ENCODE measurements at places on chromosomes 12 and 14. TPM values are rescaled to one million over a fixed set of nuclear protein-coding genes. Genes with fewer than 3 reads are reported as not detected.

GRCh38 chr12:52494100-52494499 is 1.0 kb upstream of the KRT6A start:
- DNase-seq: no peak
- no peaks in the 10 kb centered on the region for H3K36me3 ChIP-seq
- no peak overlapping the region for H3K27ac ChIP-seq
- no peaks in the 10 kb centered on the region for H3K4me1 ChIP-seq
- no peak overlapping the region for H3K4me3 ChIP-seq
- H3K27me3 ChIP-seq: peaks cover 6% of the 10 kb centered on the region

GRCh38 chr12:67474934-67475620 is 173.5 kb upstream of the DYRK2 start:
- H3K27ac ChIP-seq: no peak overlapping the region
- no peak overlapping the region for H3K4me3 ChIP-seq
- no peaks in the 10 kb centered on the region for H3K4me1 ChIP-seq
- H3K27me3 ChIP-seq: no peaks in the 10 kb centered on the region
- H3K36me3 ChIP-seq: no peaks in the 10 kb centered on the region
- no peak for DNase-seq

GRCh38 chr12:91224401-91224800 is 41.8 kb upstream of the DCN start:
- H3K36me3 ChIP-seq: no peaks in the 10 kb centered on the region
- peaks cover 2% of the 10 kb centered on the region for H3K27me3 ChIP-seq
- no peak overlapping the region for H3K4me3 ChIP-seq

DNA sequence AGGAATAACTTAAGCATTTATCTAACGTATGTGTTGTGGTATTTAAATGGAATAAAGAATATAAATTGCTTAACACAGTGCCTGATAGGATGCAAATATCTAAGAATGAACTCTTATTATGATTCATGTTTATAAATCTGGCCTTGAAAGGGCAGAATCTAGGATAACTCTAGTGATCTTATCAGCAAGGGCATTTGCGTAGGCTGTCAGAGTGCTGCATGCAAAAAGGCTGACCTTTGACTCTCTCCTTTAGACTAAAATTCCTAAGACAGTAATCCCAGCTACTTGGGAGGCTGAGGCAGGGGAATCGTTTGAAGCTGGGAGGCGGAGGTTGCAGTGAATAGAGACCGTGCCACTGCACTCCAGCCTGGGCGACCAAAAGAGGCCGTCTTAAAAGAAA is 31.3 kb upstream of the ANP32D start:
- no peak for DNase-seq
- no peak overlapping the region for H3K27ac ChIP-seq
- no peaks in the 10 kb centered on the region for H3K36me3 ChIP-seq
- no peaks in the 10 kb centered on the region for H3K27me3 ChIP-seq
- no peaks in the 10 kb centered on the region for H3K4me1 ChIP-seq

DNA sequence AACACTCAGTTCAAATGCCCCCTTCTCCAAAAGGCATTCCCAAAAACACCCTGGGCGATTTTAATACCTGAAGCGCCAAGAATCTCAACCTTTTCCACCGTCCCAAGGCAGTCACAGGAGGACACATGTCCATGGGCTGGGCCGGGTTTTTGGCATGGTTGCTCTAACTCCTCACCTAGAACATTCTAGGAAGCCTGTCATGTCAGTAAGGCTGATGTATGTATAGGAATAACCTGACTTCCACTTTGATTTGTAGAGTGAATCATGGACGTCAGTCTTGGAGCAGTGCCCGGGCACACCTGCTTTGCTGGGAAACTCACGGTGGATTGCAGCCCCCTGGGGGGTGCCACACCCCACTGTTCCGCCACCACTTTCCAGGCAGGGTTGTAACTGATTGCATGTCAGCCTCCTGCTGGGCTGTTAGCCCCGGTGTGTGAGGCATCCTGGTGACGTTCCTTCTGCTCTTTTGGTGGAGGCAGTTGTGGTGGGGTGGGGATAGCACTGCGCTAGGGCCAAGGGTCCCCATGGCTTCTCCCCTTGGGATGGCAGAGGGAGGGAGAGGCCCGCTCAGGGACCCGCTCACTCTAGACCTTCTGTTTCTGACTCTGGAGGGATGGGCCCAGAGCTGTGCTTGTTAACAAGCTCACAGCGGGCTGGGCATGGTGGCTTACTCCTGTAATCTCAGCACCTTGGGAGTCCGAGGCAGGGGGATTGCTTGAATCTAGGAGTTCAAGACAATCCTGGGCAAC is 35.2 kb upstream of the FAM181A start:
- H3K36me3 ChIP-seq: no peaks in the 10 kb centered on the region
- no peaks in the 10 kb centered on the region for H3K27me3 ChIP-seq
- H3K4me3 ChIP-seq: no peak overlapping the region
- H3K27ac ChIP-seq: no peak overlapping the region
- no peaks in the 10 kb centered on the region for H3K4me1 ChIP-seq

GRCh38 chr12:110431957-110432587 is 18.1 kb downstream of the ARPC3 start:
- DNase-seq: no peak
- no peaks in the 10 kb centered on the region for H3K4me1 ChIP-seq
- H3K27me3 ChIP-seq: no peaks in the 10 kb centered on the region

DNA sequence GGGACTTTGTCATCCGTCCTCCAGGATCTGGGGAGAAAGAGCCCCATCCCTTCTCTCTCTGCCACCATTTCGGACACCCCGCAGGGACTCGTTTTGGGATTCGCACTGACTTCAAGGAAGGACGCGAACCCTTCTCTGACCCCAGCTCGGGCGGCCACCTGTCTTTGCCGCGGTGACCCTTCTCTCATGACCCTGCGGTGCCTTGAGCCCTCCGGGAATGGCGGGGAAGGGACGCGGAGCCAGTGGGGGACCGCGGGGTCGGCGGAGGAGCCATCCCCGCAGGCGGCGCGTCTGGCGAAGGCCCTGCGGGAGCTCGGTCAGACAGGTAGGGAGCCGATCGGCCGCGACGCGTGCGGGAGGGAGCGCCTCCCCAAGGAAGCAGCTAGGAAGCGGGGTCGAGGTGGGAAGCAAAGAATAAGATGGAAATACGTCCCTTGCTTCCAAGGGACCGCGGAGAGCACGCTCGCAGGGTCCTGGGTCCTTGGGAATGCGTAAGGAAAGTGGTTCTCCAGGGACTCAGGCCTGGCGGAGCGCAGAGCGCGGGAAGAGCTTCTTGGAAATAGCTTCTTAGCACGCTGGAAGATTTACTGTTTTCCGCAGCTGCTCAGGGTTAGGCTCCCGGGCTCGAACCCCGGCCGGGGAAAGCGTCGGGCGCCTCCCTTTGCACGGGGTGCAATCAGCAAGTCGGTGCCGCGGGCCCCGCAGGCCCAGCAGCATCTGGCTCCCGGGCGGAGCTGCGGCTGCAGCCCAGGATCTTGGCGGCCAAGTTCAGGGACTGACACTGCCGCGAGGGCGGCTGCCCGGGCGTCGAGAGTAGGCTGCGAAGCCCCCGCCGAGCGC is 457 bp downstream of the SOCS2 start:
- H3K4me3 ChIP-seq: peak overlapping the region; percentile 96
- peak; percentile 52 for DNase-seq

DNA sequence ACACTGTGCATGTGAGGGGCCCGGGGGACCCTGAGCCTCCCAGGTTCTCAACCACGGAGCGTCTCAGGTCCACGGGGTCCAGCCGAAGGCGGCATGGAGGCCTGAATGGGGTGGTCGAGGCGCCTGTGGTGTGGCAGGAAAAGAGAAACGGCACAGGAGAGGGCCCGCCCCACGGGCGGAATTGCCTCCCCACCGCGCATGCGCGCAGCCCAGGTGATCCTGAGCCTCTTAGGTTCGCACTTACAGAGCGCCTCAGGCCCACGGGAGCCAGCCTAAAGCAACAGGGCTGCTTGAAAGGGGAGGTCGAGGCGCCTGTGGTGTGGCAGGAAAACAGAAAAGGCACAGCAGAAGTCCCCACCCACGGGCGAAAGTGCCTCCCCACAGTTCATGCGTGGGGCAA is 311.0 kb downstream of the ALG10 start:
- H3K36me3 ChIP-seq: no peaks in the 10 kb centered on the region
- H3K27me3 ChIP-seq: no peaks in the 10 kb centered on the region
- H3K27ac ChIP-seq: no peak overlapping the region
- H3K4me1 ChIP-seq: peaks cover 3% of the 10 kb centered on the region

GRCh38 chr12:76558684-76559399 is 729 bp downstream of the OSBPL8 start:
- DNase-seq: peak; percentile 73
- peak overlapping the region; percentile 88 for H3K4me3 ChIP-seq
- peaks cover 21% of the 10 kb centered on the region for H3K4me1 ChIP-seq
- no peaks in the 10 kb centered on the region for H3K36me3 ChIP-seq

Gene MAP3K9
- 5.2 TPM for total RNA-seq

Gene TSPAN19
- total RNA-seq: not detected

Measured in liver (tissue), 10 donors.